ENCODE measurements at places on chromosomes 6 and 20. TPM values are rescaled to one million over a fixed set of nuclear protein-coding genes. Genes with fewer than 3 reads are reported as not detected.

Gene KIFC1
- total RNA-seq, result 52.7 TPM

DNA sequence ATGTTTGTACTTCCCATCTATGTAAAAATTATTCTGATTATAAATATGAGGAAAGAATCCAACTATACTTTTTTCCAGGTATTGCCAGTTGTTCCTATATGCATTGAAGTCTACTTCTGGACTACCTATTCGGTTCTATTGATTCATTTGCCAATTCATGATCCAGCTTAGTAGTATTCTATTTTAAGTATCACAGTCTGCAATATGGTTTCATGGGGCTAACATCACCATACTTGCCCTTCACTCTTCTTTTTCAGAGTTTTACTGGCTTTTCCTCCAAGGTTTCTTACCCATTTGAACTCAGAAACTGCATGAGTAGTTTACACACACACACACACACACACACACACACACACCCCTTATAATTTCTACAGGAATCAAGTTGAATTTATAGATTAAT lies 34.5 kb downstream of the NUDT3 start:
- H3K4me3 ChIP-seq, result no peak overlapping the region
- no peak overlapping the region for H3K27ac ChIP-seq
- no peaks in the 10 kb centered on the region for H3K27me3 ChIP-seq
- peaks cover 2% of the 10 kb centered on the region for H3K4me1 ChIP-seq
- no peak for DNase-seq
- no peaks in the 10 kb centered on the region for H3K36me3 ChIP-seq

Gene LAMA2
- total RNA-seq, result 0.09 TPM

GRCh38 chr20:35776513-35777101 lies 4.8 kb downstream of the PHF20 start:
- H3K27me3 ChIP-seq, result no peaks in the 10 kb centered on the region
- no peaks in the 10 kb centered on the region for H3K36me3 ChIP-seq
- H3K4me1 ChIP-seq, result peaks cover 54% of the 10 kb centered on the region
- no peak for DNase-seq
- H3K4me3 ChIP-seq, result no peak overlapping the region

- H3K4me1 ChIP-seq, result no peaks in the 10 kb centered on the region
- no peak for DNase-seq
- H3K4me3 ChIP-seq, result no peak overlapping the region
- H3K36me3 ChIP-seq, result no peaks in the 10 kb centered on the region
- H3K27me3 ChIP-seq, result no peaks in the 10 kb centered on the region
- no peak overlapping the region for H3K27ac ChIP-seq
These were observed 354.4 kb downstream of the QKI start for GRCh38 chr6:163768905-163769304.

Gene FOXA2
- not detected for total RNA-seq

Gene BPIFB2
- not detected for total RNA-seq
